ENCODE measurements at places on chromosomes 1 and 21.

DNA sequence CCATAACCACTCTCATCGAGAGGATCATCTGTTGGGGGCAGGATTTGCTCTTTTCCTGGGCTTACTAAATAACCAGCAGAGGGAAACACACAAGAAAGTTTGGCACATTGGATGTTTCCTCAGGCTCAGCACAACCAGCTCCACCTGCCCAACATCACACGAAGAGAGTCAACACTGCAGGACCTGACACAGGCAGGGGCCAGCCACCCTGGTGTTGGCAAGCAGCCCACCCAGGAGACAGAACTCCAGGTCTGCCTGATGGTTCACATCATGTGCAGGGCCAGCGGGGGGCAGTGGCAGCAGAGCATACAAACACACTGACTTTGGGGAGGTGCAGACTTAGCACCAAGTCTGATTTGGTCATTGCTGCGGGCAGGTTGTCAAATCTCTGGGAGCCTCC, 182.3 kb upstream of the GALNT2 start:
- no peak for DNase-seq

GRCh38 chr1:223525957-223526356, 132.7 kb downstream of the CCDC185 start:
- DNase-seq: no peak

DNA sequence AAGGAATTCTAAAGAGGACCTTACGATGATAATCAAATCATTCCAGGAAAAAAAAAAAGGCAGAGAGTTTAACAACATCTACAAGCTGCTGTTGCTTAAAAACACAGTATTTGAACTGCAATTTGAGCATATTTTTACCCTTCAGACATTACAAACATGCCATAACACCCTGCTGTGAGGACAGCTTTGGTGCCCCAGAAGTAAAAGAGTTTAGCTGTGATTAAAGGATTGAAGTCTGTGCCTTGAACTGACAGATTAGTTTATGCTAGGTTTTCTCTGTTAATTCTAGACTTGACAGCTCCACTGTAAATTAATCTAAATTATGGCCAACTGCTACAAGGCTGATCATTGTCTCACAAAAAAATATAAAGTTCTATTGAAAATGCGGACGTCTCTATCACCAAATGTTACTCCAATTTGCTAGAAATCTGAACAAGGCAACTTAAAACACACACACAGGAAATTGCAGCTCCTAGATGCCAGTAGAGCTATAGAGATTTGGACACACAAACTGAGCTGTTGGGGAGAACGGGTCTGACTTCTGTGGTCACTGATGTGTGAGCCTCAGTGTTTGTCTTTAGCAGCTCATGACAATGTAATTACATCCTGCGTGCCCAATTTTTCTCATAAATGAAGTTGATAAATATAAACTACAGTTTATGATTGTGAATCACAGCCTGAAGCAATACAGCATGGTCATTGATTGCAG, 217.9 kb downstream of the NTNG1 start:
- no peak for DNase-seq

DNA sequence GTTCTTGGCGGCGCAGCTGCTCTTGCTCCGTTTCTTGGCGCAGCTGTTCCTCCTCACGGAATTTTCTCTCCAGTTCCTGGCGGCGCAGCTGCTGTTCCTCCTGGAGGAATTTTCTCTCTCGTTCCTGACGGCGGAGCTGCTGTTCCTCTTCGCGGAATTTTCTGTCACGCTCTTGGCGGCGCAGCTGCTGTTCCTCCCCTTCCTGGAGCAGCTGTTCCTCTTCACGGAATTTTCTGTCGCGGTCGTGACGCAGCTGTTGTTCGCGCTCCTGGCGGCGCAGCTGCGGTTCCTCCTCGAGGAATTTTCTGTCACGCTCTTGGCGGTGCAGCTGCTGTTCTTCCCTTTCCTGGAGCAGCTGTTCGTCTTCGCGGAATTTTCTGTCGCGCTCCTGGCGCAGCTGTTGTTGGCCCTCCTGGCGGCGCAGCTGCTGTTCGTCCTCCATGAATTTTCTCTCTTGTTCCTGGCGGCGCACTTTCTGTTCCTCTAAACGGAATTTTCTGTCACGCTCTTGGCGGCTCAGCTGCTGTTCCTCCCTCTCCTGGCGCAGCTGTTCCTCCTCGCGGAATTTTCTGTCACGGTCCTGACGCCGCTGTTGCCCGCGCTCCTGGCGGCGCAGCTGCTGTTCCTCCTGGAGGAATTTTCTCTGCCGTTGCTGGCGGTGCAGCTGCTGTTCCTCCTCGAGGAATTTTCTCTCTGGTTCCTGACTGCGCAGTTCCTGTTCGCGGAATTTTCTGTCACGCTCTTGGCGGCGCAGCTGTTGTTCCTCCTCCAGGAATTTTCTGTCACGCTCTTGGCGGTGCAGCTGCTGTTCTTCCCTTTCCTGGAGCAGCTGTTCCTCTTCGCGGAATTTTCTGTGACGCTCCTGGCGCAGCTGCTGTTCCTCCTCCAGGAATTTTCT, 7.0 kb downstream of the TCHH start:
- DNase-seq: no peak

All from DMS 273 treated with DMSO at 0.1 percent for 48 hours (cell line).